ENCODE measurements at places on chromosomes 13 and 19. TPM values are rescaled to one million over a fixed set of nuclear protein-coding genes. Genes with fewer than 3 reads are reported as not detected.

Gene SCEL
- total RNA-seq = 0.08 TPM

Gene ATXN8OS
- not detected for total RNA-seq

Gene TPTE2
- not detected for total RNA-seq

- DNase-seq = no peak
Observed at GRCh38 chr13:58592052-58592451, 960.5 kb downstream of the PCDH17 start.

DNA sequence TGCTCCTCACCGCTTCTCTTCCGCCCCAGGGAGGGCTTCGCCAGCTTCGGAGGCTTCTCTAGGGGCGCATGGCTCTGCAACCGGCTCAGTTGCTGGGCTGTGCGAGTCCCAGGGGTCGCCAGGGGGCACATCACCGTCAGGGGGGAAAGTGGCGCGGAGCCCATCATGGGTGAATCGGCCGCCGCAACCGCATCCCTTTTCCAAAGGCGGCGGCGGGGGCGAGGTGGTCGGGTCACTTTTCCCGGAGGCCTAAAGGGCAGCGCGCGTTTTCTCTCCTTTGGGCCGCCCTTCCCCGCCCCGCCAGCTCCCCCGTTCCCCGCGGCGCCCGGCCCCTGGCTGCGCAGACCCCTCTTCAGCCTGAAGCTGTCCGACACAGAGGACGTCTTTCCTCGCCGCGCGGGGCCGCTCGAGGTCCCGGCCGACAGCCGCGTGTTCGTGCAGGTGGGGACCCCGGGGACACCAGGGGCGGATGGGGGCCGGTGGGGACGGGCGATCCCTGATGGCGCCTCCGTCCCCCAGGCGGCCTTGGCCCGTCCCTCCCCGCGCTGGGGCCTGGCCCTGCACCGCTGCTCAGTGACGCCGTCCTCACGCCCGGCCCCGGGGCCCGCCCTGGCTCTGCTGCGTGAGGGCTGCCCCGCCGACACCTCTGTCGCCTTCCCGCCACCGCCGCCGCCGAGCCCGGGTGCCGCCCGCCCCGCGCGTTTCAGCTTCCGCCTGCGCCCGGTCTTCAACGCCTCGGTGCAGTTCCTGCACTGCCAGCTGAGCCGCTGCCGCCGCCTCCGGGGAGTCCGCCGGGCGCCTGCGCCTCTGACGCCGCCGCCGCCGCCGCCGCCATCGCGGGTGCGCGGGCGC, 1.7 kb downstream of the TGFBR3L start:
- no peak for DNase-seq

DNA sequence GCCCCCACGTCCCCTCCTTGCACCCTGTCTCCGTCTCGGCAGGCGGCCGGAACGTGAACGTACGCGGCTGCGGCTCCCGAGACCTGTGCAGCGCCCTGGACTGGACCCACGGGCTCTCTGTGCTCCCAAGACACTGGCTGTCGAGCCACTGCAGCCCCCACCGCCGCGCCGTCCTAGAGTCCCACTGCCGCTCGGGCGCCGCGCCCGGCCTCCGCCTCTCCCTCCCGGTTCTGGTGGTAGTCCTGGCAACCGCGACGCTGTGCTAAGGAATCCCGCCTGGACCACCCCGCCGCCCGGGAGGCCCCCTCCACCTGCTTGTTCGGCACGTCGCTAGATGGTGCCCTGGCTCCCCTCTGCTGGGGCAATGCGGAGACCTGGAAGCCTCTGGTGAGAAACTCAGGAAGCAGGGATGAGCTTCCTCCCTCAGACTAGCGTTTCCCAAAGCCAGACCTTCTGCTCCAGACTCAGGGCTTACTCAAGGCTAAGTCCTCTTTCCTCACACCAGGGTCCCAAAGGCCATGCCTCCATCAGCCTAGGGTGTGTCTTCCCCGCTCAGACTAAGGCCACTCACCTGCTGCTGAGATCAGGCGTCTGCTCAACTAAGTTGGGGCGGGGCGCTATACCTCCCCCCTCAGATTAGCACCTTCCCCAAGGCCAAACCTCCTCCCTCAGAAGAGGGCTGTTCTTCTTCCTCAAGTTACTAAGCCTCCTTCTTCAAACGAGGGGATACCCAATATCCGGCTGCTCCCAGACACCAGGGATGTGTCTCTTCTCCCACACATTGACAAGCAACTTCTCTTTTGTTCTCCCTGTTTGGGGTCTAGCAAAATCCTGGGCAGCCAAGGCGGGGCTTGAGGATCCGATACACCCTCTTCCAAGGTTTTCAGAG, 16.1 kb upstream of the IRGC start:
- peak; percentile 46 for DNase-seq

GRCh38 chr19:45058622-45059159, 17.6 kb downstream of the ZNF296 start:
- DNase-seq = no peak

Gene PHLDB3
- total RNA-seq = 7.4 TPM

Gene ZNF181
- 17.1 TPM for total RNA-seq

Gene MIA
- 1.8 TPM for total RNA-seq

DNA sequence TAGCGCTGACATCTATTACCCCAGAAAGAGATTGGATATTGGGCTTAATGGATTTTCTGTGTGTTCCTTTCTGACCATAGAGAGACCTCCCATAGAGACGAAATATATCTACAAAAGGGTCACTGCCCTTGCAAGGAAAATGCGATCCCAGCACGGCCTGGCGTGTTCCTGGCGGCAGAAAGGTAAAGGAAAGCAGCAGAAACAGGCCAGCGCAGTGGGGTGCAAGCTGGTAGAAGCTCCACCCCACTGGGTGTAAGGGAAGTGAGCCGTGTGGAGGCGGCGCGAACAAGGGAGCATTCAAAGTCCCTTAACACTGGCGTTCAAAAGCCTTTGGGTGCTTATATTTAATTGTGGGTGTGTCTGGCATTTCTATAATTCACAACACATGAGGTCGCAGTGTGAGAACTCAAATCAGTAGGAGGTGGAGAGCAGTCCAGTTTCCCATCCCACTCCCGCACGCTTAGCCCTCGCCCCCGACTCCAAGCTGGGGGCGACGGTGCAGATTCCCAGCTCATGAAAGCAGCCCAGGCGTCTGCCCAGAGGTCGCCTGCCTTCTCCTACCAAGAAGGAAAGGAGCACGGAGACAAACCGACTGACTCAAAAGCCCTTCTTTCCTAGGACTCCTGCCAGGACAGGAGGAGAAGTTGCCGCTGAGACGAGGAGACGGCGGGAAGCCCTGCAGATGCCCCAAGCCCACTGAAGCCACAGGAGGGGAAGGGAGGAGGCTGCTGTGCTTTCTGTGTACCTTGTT, 478.4 kb downstream of the FOXO1 start:
- no peak for DNase-seq

GRCh38 chr13:104181526-104182231, 1115.5 kb upstream of the SLC10A2 start:
- no peak for DNase-seq

Gene ZNF729
- total RNA-seq = not detected

- no peak for DNase-seq
Observed at GRCh38 chr19:20359933-20360720, 193.1 kb downstream of the ZNF486 start.

Gene KLF16
- 9.9 TPM for total RNA-seq

DNA sequence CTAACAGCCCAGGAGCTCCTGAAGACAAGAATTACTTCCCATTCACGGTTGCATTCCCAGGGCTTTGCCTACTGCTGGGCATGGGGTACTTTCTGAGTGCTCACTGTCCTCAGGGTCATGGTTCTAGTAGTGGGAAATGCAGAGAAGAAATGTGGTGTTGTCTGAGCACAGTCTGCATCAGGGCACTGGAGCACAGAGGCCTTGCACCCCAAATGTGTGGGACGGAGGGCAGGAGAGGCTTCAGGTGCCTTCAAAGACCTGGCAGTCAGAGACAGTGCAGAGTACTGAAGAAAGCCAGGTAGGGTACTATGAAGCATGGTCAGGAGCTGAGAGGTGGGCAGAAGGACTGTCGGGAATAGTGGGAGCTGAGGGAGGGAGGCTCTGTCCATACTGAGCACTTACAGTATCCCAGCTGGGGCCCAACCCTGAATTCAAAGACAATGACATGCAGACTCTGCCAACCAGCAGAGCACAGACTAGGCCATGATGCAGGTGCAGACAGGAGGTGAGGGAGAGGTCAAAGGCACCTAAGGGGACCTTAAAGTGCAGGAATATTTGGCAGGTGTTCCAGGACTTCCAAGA, 144.4 kb downstream of the USP12 start:
- DNase-seq = no peak

- DNase-seq = no peak
Observed at GRCh38 chr13:97225533-97225932, 3.4 kb downstream of the MBNL2 start.

DNA sequence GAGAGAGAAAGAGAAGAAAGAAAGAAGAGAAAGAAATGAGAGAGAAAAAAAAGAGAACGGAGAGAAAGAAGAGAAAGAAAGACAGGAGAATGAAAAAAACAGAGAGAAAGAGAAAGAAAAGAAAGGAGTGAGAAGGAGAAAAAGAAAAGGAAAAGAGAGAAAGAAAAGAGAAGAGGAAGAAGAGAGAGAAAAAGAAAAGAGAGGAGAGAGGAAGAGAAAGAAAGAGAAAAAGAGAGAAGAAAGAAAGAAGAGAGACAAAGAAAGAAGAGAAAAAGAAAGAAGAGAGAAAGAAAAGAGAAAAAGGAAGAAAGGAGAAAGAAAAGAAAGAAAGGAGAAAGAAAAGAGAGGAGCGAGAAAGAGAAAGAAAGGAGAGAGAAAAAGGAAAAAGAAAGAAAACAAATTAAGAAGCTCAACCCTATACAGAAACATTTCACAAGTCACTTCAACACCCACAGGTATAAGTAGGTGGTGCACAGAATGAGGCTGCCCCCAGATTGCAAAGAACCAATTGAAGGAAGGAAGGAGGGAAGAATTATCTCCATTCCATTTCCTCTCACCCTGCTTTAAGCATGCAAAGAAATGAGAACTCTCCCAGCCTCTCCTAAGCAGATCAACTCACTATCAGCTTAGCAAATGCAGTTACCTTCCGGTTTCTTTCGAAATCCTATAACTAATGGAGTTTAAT, 98.8 kb upstream of the CACNA1A start:
- DNase-seq = no peak

- DNase-seq = no peak
Observed at GRCh38 chr13:79645569-79645968, 164.6 kb downstream of the NDFIP2 start.

DNA sequence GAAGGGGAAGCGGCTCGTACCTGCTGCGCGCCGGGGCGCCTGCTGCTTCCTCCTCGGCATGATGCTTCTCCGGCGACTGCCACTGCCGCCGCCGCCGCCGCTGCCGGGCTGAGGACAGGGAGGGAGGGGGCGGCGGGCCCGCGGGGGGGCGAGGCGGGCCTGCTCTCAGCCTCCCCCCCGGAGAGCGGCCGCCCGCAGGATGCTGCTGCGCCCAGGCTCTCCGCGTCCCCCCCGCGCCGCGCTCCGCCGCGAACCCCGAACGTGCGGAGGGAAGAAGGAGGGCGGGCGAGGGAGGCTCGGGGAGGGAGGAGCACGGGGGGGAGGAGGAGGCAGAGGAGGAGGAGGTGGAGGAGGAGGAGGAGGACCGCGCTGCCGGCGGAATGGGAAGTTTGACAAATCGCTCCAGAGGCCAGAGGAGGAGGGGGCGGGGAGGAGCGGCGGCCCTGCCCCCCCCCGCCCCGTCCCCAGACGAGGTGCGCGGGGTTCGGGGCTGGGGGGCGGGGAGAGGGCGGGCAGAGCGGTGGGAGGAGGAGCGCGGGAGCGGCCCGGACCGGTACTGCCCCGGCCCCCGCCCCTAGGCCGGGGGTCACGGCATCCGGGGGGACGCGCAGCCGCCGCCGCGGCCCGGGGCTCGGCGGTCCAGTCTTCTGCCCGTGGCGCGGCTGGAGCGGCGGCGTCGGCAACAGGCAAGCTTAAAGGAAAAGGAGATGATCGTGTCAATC, at the start of gene TSHZ3:
Gene TSHZ3, minus strand, starts transcription at position 277 of the 722 bp plus-strand sequence. Its CDS starts 217 bp downstream, at position 60.
- DNase-seq = peak; percentile 83

DNA sequence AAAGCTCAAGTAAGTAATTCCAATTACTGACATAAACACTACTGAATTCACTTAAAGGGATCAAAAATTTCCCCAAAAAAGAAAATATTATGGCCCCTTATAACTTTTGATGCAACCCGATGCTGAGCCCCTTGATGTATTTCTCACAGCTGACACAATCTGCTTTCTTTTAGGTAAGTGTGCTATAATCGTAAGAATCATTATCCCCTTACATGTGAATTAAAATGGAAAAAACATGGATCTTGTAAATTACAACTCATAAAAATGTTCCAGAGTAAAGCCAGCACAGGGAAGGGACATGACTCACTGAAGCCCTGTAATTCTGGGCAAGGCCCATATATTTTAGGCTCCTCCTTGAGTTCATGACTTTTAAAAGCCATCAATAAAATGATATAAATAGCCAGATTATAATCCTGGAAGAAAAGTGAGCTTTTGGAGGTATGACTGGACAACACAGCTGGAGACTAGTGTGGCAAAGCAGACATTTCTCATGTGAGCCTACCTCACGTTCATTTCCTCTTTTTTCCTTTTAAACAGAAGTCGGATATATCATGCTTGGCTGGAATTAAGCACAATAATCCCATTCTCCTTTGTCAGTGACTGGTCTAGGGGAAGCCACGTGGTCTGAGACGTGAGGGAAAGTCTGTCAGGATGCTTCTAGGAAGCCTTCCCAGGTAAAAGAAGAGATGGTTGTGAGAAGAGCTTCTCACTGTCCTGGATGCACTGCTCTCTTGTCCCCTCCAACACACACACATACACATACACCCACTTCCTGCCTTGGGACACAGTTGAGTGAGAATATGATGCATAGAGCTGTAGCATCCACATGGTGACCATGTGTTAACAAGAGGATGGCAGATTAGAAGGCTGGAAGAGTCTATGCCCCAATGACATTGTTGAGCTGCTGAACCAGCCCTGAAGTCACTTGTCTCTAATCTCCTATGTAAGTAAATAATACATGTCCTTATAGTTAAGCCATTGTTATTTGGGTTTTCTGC, 165.4 kb downstream of the RGCC start:
- DNase-seq = no peak
